ENCODE measurements at places on chromosomes 1 and 21.
A peak's percentile ranks its signal among the peaks of the same experiment; 100 is the strongest.

DNA sequence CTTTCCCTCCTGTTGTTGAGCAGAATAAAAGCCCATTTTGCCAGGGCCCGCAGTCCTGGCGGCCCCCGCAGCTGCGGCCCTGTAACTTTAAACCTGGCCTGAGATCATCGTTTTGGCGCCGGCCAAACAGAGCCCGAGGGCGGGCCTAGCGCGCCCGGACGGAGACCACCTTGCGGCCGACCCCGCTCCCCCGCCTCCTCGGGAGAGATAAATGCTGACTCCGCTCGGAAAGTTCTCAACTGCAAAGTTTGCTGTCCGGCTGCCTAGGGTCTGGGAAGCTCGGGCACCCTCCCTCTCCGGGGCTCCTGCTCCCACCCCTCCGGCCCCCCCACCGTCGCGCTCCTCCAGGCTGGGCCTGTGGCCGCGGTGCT, at the start of gene PDPN:
TSS of gene PDPN (plus strand) at position 238 of the 371 bp plus-strand sequence. CDS start 202 bp downstream, outside the sequence.
- peak; percentile 63 for DNase-seq

- DNase-seq, result no peak
Measured at GRCh38 chr1:205661429-205662134, 18.7 kb downstream of the SLC45A3 start.

GRCh38 chr1:244429818-244430217, 21.9 kb downstream of the ADSS2 start:
- DNase-seq, result no peak

GRCh38 chr1:213761845-213762407, 225.8 kb upstream of the PROX1 start:
- DNase-seq, result no peak

- DNase-seq, result peak; percentile 46
Measured at GRCh38 chr1:39575191-39576015, 1.2 kb downstream of the PABPC4 start.

- no peak for DNase-seq
Measured at GRCh38 chr1:18629659-18630510, 761 bp upstream of the PAX7 start.

DNA sequence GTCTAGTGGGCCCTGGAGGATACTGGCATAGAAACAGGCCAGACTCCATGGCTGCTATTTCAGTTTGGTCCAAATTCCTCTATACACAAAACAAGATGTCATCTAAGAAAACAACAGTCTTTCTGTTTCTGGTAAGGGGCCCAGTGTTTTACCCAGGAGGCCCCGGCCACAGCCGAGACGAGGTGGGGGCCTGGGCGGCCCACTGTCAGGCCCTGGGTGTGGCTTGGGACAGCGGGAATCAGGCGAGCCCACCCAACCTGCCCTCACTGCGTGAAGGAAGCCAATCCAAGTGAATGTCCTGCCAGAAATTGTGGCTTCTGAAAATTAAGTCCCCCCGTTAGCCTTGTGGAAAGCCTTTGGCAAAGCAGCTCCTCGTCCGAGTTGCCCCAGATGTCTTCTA, 31.2 kb upstream of the GPR153 start:
- no peak for DNase-seq

- no peak for DNase-seq
Measured at GRCh38 chr1:32014199-32014947, 705 bp downstream of the KHDRBS1 start.

Measured in HAP-1 (cell line).